NCI-H1694 treated with DMSO at 0.1 percent for 48 hours (cell line): ENCODE measurements at places on chromosomes 6 and 20.

GRCh38 chr6:13280254-13280653, 48.1 kb downstream of the TBC1D7 start:
- no peak for DNase-seq

DNA sequence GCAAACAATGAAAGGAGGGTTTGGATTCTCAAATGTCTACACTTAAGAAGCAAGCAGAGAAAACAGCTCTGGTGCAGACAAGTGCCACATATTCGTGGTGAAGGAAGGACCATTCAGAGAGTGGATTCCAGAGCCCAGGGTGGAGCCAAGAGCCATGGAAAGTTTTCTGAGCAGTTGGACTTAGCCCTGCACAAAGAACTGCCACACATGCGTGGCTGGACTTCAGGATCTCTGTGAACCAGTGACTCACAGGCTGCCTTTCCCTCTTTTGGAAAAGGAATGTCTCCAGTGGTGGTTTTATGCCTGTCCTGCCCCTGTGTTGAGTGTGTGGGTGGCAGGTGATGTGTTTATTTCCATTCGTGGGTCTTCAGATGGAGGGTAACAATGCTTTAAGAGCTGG, 489.5 kb downstream of the CDH26 start:
- no peak for DNase-seq

- no peak for DNase-seq
Measured at GRCh38 chr6:158939255-158940159, 60.5 kb downstream of the RSPH3 start.

GRCh38 chr20:22916021-22916842, 118.9 kb upstream of the SSTR4 start:
- DNase-seq = no peak

- no peak for DNase-seq
Measured at GRCh38 chr6:113680301-113680700, 176.8 kb upstream of the MARCKS start.

- DNase-seq = no peak
Measured at GRCh38 chr6:163940705-163941623, 526.4 kb downstream of the QKI start.

GRCh38 chr20:539848-540247, 3.7 kb downstream of the CSNK2A1 start:
- no peak for DNase-seq

- DNase-seq = no peak
Measured at GRCh38 chr6:144895313-144896278, 610.5 kb downstream of the UTRN start.

DNA sequence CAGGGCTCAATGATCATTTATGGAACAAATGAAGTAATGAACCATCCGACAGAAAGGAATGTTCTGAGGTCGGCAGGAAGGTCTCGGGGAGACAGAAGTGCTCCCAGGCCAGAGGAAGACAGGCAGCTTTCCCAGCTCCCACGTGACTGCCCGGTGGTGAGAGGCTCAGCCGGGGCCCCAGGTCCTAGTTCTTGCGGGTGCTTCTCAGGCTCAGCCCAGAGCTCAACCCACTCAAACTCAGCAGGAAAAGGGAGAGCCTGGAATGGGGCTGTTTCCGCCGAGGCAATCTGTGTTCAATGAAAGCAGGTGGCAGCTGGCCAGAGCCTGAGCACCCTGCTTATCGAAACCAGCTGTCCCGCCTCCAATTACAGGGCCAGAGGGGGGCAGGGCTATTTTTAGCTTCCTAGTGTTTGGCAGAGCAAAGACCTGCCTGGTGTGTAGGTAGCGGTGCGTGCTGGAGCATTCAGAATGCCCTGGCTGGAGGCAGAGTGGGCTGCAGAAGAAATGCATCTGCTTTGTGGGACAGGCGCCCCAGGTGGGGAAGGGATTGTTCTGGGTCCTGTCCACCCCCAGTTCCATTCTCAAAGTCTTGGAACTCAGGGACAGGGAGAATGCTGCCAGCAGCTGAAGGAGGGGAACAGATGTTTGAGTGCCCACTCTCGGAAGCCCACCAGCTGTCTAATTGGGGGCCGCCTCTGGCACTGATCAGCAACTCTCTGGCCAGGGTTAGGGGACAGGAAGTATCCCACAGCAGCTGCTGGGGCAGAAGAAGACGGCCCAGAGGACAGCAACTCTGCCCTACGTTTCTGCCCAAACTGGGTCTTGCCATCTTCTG, 145.1 kb downstream of the PREX1 start:
- DNase-seq = peak; percentile 94

DNA sequence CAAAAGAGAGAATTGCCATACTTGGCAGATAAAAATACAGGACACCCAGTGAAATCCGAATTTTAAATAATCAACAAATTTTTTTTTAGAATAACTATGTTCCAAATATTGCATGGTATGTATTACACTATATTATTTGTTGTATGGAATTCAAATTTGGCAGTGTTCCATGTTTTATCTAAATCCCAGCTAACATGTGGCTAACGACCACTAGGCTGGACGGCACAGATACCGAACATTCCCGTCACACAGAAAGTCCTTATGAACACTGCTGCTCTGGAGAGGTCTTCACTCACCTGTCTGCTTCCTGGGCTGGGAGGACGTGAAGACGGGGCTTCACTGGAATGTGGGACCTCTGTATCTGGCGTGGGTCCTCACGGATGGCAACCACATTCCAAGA, 32.8 kb downstream of the SNX5 start:
- DNase-seq = no peak

GRCh38 chr20:47675190-47676142, 109.8 kb downstream of the SULF2 start:
- no peak for DNase-seq

DNA sequence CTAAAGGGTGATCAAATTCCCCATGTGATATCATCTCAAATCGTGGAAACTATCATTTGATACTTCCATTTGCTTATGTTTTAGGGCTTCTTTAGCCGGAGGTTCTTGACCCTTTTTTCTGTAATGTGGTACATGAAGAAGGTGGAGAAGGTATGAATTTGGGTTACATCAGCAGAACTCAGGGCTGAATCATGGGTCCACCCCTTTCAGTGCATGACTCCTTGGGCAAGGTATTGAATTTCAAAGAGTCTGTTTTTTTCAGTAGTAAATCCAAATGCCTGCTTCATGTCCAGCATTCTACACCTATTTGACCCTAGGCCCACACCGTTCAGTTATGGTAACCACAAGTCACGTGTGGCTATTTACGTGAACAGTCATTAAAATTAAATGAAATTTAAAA, 30.6 kb upstream of the QKI start:
- DNase-seq = no peak

GRCh38 chr20:55597526-55597925, 407.8 kb downstream of the CBLN4 start:
- DNase-seq = no peak

GRCh38 chr20:17762243-17762872, 62.6 kb downstream of the BANF2 start:
- DNase-seq = no peak

GRCh38 chr6:123967905-123968304, 164.2 kb downstream of the NKAIN2 start:
- DNase-seq = no peak

DNA sequence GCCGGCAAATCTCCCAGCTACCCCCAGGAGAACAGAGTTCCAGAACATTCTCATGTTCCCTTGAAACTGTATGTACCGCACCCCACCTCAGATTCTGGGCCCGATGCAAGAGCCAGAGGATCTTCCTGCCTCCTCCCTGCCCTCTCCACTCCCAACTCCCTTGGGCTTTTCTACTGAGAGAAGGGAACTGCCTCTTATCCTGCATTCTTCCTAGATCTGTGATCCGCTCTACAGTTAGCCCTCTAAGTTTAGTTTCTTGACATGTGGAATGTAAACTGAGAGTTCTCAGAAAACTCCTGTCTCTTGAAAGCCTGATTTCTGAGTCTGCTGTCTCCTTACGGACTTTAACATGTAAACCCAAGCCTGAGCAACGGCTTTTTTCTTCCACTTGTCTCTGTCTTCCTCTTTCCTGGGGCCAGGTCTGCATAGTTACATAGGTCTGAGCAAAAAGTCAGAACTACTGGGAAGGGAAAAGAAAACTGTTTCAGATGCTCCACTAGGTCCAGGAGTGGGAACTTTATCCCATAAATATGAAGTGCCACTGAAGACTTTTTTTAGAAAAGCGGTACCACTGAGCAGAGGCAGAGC, 86.5 kb upstream of the TNFAIP3 start:
- DNase-seq = no peak
